Suppressor macrophage (primary cell): ENCODE measurements at places on chromosomes 6 and 20.

- no peak for DNase-seq
Measured at GRCh38 chr6:30709101-30709868, 7.8 kb downstream of the MDC1 start.

- DNase-seq = no peak
Measured at GRCh38 chr6:106077170-106077569, 9.0 kb upstream of the PRDM1 start.

GRCh38 chr20:59027741-59028320, 4.3 kb downstream of the ATP5F1E start:
- DNase-seq = no peak

GRCh38 chr6:25717866-25718740, 36.4 kb upstream of the SLC17A4 start:
- peak; percentile 63 for DNase-seq

GRCh38 chr6:84103029-84103428, 69.5 kb downstream of the MRAP2 start:
- no peak for DNase-seq

DNA sequence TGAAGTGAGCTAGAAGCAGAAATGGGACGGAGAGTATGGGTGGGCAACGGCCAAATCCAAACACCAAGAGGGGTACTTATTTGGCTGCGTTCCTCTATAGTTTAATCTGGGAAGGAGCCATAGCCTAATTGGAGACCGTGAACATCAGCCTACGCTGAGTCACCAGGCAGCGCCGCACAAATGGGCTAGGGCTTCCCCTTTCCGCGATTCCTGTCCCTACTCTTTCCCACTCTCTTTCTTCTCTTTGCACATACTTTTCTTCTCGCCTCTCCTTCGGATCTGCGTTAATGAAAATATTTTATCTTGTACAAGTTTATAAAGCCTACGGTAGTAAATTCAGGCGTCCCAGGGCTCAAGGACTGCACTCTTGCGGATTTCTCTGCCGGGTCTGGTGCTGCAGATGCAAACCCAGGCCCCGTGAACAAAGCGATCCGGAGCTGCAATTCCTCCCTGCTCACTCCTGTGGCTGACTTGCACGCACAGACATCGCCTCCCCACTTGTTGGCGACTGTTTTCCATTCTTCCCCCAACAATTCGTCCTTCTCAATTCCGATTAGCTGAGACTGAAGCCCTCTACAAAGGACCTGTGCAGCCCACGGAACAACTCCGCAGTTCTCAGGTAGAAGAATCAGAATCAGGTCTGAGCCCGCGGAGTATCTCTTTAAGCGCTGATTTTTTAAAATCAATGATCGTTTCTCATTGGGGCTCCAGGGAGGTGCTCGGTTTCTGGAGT, 4.2 kb upstream of the TBX18 start:
- no peak for DNase-seq

DNA sequence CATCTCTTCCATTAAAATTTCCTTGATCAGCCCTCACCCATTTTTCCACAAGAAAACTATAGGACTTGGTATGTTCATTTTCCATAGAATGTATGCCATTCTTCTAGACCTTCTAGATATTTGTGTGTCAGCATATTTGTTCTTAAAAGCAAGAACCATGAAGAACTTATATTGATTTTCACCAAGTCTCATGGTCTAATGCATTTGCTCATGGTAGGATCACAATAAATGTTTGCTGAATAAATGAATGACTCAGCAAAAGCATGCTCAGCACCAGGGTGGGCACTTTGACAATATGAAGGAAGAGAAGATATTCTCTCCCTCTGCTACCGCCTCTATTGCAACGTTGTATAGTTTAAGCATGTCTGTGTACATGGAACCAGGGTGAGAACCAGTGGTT, 805.5 kb upstream of the SLC35B3 start:
- no peak for DNase-seq

DNA sequence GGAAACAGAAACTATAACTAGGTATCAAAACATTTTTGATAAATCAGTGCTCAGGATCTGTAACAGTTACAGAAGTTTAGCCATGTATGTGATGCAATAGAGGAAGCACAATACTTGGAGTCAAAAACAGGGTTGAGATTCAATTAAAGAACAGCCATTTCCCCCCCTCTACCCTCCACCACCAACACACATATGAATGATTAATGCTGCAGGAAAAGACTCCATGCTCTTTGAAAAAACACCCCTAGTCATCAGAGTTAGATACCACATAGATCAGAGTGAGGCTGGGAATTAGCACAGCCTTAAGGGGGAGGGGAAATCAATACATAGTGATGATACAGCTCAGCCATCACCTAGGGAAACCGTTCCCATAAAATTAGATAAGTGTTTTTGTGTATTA, 108.9 kb upstream of the EMILIN3 start:
- DNase-seq = no peak

DNA sequence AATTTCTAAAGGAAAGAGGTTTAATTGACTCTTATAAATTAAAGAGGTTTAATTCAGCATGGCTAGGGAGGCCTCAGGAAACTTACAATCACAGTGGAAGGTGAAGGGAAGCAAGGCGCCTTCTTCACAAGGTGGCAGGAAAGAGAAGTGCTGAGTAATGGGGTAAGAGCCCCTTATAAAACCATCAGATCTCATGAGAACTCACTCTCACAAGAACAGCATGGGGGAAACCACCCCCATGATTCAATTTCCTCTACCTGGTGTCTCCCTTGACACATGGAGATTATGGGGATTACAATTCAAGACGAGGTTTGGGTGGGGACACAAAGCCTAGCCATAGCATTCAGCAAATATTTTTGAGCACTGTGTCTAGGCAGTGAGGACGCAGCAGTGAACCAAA, 3.9 kb upstream of the IPCEF1 start:
- DNase-seq = no peak

DNA sequence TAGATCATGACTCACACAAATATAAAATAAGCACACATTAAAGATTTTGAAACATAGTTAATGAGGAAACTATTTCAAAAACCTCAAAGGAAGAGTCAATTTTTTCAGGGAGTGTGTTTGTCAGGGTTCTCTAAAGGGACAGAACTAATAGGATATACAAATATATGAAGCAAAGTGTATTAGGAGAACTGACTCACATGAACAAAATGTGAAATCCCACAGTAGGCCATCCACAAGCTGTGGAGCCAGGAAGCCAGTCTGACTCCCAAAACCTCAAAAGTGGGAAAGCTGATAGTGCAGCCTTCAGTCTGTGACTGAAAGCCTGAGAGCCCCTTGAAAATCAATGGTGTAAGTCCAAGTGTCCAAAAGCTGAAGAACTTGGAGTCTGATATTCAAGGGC, 898.0 kb upstream of the EYS start:
- DNase-seq = no peak

DNA sequence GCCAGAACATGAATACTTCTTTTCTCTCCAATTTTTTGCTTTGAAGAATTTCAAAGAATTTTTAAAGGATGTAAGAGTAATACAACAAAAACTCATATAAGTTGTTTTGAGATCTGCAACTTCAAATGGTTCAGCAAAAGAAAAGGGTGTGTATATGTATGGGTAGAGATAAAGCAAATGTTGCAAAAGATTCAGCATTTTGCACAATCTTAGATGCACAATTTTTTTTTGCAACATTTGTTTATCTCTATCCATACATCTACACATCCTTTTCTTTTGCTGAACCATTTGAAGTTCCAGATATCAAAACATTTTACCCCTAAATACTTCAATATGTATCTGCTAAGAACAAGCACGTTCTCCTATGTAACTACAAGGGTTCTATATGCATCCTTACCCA, 47.4 kb upstream of the FAM83C start:
- no peak for DNase-seq

GRCh38 chr20:38926934-38927616, 858 bp downstream of the FAM83D start:
- no peak for DNase-seq

DNA sequence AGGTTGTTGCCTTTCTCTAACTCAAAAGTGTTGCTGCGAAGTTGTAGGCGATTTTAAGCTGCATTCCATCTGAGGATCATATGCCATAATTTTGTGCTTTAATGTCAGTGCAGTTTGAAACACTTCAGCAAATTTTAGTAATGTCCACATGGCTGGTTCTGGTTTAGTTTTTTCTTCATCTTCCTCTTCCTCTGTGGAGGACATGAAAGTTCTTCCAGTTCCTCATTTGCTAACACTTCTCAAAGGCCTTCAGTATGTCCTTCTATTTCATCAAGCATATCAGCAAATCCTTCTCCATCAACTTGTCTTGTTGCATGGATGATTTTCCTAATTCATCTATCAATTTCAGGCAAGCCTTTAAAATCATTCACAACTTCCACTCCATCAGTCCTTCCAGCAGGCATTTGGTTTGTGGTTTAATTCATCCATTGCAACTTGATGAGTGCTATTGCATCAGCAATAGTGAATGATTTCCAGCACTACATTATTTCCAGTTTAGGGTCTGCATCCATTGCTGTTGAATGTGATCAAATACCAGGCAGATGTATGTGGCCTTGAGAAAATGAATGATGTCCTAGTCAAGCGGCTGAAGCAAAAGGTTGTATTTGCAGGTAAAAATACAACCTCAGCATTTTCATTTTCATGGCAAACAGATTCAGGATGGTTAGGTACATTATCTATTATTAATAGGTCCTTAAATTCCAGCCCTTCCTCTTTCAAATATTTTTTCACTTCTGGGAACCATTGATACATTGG, 20.2 kb downstream of the SHLD1 start:
- DNase-seq = no peak

- no peak for DNase-seq
Measured at GRCh38 chr6:115190534-115190933, 847.7 kb upstream of the HS3ST5 start.

GRCh38 chr6:21847711-21848480, 254.3 kb downstream of the SOX4 start:
- peak; percentile 23 for DNase-seq

DNA sequence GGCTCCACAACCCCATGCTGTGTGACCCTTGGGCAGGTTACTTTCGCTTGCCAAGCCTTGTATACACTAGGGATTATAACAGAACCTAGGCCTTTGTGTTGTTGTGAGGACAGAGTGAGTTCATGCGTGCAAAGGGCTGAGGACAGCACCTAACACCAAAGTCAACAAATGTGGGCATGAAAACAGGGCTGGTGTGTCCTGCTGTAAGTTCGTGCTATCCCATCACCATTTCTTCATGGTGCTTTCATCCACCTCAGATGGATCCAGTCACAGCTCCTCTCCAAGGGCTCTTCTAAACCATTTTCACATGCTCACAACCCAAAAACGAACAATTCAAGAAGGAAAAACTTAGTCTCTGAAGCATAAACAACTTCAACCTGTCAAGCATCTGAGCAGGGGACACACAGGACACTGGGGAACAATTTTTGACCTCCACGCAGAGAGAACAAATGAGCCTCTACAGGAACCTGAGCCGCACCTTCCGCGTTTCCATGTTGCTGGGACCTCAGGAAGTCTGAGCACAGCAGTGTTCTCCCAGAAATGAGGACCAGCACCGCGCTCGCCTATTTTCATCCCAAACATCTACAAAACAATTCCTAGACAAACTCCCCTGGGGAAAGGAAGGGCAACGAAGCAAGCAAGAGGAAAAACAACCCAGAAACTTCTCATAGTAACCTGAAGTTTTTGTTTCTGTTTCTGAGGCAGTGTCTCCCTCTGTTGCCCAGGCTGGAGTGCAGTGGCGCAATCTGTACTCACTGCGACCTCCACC, 3.1 kb downstream of the LRP11 start:
- no peak for DNase-seq

DNA sequence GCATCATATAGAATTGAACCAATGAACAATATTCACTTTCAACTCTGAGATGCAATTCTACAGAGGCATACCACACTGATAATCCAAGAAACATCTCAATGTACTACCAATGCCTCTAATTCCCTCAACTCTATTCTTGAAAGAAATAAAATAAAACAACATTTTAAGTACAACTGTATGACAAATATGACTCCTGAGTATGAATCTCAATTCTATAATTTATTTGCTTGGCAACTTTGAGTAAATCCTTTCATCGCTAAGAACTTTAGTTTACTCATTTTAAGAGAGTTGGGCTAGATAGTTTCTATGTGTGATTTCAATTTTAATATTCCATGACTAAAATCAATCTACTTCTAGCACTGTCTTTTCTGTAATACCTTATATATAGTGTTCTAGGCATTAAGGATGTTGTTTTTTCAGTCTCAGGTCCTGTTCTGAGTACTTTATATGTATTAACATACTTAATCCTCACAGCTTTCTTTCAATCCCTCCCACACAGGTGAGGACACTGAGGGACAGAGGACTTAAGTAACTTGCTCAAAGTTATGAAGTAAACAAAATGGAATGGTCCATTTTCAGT, 33.4 kb downstream of the GOPC start:
- DNase-seq = no peak

- DNase-seq = no peak
Measured at GRCh38 chr6:153150752-153151440, 19.8 kb upstream of the RGS17 start.

DNA sequence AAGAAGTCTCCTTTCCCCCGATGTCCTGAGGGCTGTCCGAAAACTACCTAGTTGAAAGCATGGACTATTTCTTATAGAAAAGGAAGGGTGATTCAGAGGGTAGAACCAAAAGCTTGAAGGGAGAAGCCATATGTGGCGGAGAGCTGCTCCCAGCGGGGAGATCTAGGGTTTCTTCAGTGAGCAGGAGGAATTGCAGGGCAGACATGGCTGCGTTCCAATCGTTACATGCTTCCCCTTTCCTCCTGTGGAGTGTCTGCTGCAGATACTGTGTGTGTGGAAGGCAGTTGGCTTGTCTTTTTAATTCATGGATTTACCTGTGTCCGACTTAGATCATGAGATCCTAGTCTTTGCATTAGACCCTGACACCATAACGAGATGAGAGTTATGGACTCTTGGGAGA, 799.5 kb downstream of the QKI start:
- no peak for DNase-seq

GRCh38 chr20:49540232-49540620, 27.7 kb downstream of the PTGIS start:
- DNase-seq = no peak

- DNase-seq = peak; percentile 62
Measured at GRCh38 chr20:16517946-16518783, 55.1 kb downstream of the KIF16B start.

DNA sequence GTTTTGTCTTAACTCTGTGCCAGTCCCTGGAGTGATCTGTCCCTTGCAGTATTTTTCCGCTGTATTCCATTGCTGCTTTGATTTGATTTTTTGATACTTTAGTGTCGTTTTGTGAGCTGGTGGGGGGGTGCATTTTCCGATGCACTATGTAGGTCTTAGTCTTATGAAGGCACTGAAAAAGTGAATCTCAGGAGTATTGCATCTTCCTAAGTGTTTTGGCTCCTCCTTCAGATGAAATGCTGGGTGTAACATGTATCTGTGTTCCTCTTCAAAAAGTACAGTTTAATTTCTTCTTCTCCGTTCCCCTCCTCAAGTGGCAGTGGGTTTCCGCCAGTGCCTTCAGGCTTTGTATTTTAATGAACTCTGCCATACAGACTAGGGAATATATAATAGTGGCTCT, 580.7 kb upstream of the GJE1 start:
- DNase-seq = no peak
